ENCODE measurements at places on chromosomes 4 and X.
A peak's percentile ranks its signal among the peaks of the same experiment; 100 is the strongest.

DNA sequence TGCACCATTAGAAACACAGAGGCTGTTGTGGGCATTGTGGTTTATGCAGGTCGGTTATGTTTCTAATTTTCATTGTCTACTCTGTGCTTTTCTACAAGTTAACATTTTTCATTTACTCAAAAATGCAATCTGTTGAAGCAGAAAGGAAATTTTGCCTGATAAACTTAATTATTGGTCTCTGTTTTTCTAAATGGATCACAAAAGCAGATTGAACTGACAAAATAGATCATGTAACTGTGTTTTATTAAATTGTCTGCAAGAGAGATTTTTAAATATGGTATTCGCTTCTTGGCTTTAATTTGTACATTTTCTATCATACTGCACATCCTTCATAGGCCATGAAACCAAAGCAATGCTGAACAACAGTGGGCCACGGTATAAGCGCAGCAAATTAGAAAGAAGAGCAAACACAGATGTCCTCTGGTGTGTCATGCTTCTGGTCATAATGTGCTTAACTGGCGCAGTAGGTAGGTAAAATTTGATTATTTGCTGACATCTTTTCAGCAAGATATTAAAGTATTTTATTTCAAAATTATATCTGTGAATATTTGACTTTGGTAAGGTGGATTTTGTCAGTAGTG lies 50.6 kb downstream of the ATP10D start:
- DNase-seq = no peak

DNA sequence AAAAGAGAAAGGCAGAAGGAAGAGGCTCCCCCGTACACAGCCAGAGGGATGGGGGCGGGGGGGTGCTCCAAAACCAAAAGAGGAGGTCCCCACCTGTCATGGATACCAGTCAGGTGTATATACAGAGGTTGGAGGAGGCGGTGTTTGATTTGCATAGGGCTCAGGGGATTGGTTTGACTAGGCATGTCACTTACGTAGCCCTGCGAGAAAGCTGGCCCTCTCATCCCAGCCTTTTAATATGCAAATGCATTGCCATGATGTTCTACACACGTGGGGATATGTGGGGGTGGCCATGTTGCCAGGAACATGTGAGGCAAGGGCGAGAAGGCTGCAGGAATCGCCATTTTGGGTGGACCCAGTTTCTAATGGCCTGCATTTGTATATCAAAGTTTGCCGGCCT lies 38.6 kb downstream of the TMEM150C start:
- no peak for DNase-seq

DNA sequence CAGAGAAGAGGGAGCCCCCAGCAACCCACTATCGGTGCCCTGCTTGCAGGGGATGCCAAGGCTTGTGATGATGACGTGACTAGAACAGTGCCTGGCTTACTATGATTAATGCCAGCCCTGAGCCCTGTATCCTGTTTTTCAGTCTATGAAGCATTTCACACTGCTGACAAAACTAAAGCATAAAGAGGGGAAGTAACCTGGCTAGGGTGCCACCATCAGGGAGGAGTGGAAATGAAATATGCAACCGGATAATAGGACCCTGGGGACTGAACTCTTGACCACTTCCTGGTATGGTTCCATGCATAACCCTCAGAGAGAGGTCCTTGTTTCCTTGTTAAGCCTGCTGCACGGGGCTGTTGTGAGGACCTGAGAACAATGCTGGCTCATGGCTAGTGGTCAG lies 50.3 kb downstream of the MED28 start:
- DNase-seq = no peak

DNA sequence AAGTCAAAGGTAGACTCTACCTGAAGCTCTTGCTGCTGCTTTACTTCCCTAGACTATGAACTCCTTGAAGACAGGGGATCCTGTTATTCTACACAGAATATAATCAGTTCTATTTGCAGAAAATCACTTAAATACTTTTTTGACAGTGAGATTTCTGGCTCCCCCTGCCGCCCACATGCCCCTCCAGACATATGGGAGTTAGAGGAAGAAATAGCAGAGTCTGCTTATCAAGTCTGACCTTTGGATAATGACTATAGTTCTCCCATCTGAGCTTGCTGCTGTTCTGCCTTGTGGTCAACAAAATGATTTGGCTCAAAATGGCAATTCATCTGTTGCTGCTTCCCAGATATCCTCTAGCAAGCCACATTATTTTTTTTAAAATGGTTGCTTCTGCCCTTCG lies 101.1 kb downstream of the ENOX2 start:
- no peak for DNase-seq

GRCh38 chr4:152072001-152072485 lies 311.2 kb upstream of the GATB start:
- DNase-seq = no peak

- DNase-seq = no peak
Observed at GRCh38 chr4:39706741-39707511, 9.0 kb downstream of the UBE2K start.

DNA sequence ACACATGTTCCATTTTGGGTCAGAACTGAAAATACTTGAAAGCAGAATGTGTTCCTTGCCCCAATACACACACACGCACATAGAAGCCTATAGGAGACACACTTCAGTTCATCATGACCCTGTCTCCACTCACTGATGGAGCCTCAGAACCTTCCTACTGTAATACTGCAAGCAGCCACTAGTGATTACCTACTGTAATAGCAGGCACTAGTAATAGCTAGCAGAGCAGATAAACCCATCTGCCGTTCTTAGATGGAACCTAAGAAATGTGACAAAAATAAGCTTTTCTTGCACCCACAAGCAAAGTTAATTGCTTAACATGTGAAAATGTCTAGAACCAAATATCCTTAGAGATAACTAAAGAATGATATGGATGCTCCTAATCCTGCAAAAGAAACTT lies 13.6 kb downstream of the AMTN start:
- no peak for DNase-seq

DNA sequence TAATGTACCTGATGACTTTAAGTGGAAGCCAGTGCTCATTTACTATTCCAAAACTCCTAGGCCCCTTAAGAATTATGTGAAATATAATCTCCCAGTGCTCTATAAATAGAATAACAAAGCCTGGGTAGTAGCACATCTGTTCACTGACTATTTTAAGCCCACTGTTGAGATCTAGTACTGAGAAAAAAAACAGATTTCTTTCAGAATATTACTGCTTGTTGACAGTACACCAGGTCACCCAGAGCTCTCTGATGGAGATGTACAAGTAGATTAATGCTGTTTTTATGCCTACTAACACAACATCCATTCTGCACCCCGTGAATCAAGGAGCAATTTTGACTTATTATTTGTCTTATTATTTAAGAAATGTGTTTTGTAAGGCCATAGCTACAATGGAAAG lies 75.7 kb downstream of the FAM47C start:
- no peak for DNase-seq

DNA sequence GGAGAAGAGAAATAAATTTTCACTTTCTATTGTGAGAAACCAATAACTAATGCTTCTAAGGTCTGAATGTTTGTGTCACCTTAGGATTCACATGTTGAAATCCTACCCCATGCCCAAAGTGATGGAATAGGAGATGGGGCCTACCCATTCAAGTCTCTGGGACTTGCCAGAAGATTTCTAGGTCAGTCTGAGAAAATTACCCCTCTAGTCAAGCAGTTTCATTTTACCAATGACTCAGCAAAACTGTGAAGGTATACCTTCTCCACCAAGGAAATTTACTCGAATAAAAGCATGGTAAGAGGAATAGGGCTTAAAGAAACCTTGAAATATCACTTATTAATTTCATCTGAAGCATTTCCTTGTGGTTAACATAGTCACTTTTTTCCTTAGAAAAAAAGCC lies 23.5 kb upstream of the PAPSS1 start:
- no peak for DNase-seq

- DNase-seq = no peak
Observed at GRCh38 chr4:3473181-3473950, 10.3 kb downstream of the DOK7 start.

DNA sequence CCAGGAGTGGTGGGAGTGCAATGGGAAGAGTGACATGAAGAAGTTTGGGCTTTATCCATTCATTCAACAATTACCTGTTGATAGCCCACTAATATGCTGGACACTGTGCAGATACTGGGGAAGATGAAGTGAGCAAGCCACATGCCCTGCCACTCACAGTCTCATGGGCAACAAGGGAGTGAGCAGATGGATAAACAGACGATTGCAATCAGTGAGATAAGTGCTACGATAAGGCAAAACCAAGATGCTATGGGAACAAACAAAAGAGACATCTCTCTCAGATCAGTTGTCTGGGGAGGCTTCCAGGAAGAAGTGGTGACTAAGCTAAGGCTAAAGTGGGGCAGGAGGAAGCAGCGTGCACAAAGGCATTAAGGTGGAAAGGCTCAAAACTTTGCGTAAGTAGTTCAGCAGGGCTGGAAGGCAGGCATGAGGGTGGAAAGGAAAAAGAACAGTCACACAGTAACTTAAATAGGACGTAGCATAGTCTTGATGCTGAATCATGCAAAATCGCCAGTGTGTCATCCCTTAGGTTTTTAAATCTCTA lies 31.7 kb downstream of the GAB3 start:
- no peak for DNase-seq

DNA sequence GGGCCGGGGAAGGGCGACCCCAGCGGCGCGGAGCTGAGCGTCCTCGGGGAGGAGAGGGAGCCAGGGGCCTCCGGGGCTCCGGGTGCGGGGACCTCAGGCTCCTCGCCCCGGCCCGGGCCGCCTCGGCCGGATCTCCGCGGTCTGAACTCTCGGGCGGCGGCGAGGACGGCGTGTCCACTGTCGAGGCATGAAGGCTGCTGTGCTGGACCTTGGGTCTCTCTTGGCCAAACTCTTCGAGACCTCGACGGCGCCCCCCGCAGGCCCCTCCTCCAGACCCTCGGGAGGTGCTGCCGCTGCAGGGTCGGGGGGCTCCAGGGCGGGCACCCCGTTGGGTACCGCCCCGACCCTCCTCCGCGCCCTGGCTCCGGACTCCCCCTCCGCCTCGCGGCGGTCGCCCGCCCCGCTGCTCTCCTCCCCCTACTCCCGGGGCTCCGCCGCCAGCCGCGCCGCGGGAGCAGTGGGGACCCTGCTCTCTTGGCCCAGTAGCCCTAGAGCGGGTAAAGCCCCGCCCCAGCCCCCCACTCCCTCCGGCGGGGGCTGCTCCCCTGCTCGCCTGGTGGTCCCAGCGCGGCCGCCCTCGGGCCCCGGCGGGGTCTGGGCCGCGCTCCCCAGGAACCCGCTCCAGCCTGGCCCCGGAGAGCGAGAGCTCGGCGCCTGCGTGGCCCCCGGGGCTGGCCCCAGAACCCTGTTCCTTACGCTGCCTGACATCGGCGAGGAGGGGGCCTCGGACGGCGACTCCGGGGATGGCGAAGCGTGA lies 564 bp downstream of the FAM149A start:
- peak; percentile 33 for DNase-seq

- no peak for DNase-seq
Observed at GRCh38 chrX:103556963-103557612, 28.2 kb upstream of the TCEAL4 start.

GRCh38 chrX:55490121-55490520 lies 473 bp upstream of the USP51 start:
- DNase-seq = no peak

DNA sequence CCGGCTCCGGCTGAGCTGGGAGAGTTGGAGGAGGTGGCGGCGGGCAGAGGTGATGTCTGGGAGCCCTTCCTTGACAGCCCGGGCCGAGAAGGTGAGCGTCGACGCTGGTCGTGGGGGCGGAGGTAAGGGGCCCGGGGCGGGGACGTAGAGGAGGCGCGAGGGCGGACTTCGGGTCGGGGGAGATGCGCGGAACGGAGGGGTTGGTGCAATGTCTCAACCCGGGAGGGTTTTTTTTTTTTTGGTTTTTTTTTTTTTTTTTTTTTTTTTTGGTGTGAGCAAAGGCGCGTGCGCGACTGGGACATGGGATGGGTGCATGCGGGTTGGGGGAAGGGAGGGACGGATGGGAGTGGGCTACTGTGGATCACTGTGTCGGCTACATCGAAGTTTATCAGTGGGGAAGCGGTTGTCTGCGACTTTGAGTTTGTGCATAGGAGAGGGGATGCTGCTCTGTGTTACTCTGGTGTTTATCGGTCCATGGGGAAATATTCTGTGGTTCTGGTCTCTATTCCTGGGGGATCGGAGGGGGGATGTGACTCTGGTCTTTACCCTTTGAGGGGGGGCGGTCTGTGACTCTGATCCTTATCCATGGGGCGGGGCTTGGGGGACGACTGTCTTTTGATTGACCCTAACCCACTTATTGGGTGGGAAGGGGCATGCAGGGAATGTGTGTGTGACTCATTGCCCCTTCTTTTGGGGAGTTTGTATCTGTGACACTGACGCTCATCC lies 537 bp downstream of the RBM10 start:
- DNase-seq = no peak

- no peak for DNase-seq
Observed at GRCh38 chr4:3449574-3450534, 8.1 kb downstream of the HGFAC start.

DNA sequence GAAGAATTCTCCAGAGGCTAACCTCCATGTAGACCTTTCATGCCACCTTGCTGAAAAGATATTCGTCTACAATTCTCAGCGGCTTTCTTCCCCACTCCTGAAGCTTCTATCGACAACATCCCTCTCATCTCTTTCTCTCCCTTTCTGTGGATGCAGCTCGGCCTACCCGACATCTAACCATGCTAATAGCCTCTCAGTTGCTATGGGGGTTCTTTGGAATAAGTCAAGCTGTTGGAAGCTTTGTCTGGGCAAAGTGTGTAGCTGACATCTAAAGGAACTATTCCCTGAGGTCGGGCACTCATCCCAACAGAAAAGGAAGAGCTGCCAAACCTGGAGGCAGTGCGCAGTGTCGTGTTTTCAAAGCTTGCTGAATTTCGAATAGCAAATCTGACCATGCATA lies 192.1 kb downstream of the RBMX2 start:
- no peak for DNase-seq

- no peak for DNase-seq
Observed at GRCh38 chrX:39195156-39195555, 393.9 kb downstream of the MID1IP1 start.

- no peak for DNase-seq
Observed at GRCh38 chr4:112296949-112297880, at the start of gene ALPK1. TSS of gene ALPK1 (plus strand) at chr4:112297369.

DNA sequence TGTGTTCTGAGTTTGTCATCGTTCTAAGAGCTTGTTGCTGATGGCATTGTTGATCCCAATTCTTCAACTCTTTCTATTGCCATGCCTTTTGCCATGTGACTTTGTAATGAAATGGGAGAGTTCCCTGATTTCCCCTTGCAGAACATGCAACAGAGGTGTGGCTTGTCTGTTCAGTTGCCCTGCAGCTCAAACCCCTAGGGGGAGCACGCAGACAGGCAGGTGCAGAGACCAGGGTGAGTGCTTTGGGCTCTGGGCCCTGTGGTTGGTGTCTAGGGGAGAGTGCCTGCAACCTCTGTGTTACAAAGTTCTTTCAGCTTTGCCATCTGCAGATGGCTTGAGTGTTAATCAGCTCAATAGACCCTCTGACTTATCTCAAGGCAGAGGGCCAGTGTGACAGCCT lies 332.7 kb downstream of the MID1IP1 start:
- DNase-seq = no peak

- DNase-seq = no peak
Observed at GRCh38 chr4:62543002-62543401, 1342.9 kb downstream of the ADGRL3 start.

DNA sequence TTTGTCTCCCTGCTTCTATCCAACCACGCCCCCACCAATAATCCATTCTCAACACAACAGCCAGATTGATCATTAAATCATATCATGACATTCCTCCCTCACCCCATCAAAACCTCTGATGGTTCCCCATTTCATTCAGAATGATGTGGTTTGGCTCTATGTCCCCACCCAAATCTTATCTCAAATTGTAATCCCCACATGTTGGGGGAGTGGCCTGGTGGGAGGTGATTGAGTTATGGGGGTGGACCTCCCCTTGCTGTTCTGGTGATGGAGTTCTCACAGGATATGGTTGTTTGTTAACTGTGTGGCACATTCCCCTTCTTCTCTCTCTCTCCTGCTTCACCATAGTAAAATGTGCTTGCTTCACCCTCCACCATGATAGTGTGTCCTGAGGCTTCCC lies 23.3 kb downstream of the TRMT2B start:
- DNase-seq = no peak

Measured in femur (tissue), 1 donor.